ENCODE measurements at places on chromosomes 5 and 9. TPM values are rescaled to one million over a fixed set of nuclear protein-coding genes. Genes with fewer than 3 reads are reported as not detected.

Gene SARDH
- 0.03 TPM for polyA plus RNA-seq

DNA sequence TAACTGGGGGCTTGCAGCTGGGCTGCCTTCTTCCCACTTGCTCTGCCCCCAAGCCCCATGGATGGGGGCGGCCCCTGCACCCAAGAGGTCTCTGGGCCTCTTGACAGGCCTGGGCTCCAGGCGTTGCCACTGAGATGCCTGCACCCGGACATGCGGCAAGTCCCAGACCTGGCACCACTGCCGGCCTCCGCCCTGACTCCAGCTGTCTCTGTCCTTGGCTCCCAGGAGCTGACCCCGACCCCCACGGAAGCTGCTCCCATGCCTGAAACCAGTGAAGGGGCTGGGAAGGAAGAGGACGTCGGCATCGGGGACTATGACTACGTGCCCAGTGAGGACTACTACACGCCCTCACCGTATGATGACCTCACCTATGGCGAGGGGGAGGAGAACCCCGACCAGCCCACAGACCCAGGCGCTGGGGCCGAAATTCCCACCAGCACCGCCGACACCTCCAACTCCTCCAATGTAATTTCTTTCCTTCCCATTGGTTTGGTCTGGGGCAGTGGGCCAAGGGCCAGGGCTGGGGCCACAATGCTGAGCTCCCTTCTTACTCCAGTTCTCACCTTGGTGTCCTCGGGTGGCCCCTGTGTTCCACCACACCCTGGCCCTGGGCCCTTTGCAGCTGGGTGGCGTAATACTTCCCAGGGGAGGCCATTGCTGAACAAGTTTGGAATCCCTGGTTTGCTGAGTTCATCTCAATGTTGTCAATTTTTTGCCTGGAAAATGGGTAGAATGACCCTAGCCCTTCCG lies 88.6 kb downstream of the COL5A1 start:
- H3K4me1 ChIP-seq, result no peaks in the 10 kb centered on the region
- DNase-seq, result no peak
- H3K27me3 ChIP-seq, result no peaks in the 10 kb centered on the region
- no peak overlapping the region for H3K4me3 ChIP-seq
- H3K36me3 ChIP-seq, result no peaks in the 10 kb centered on the region
- H3K27ac ChIP-seq, result no peak overlapping the region

DNA sequence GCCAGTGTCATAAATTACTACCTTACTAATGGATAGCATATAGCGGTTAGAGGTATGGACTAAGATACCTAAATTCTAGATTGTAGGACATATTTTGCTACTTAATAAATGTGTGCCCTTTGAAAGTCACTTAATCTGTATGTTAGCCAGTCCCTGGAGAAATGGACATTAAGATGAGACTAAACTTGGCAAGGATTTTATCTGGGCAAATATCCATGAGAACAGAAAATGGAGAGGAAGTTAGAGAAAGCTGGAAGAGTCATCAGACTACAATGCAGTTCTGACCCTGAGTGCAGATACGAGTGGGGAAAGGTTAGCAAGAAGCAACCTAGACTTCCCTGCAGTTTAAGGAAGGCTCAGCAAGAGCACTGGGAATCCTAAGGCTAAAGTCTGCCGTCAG lies 33.0 kb downstream of the TBCA start:
- DNase-seq, result no peak
- H3K36me3 ChIP-seq, result no peaks in the 10 kb centered on the region
- no peaks in the 10 kb centered on the region for H3K4me1 ChIP-seq
- no peak overlapping the region for H3K4me3 ChIP-seq

Gene SLC28A3
- polyA plus RNA-seq, result 1.1 TPM

Gene NKD2
- not detected for polyA plus RNA-seq

Data from keratinocyte (primary cell).